Adrenal gland (tissue), 19 donors: ENCODE measurements at places on chromosomes 5 and 9. TPM values are rescaled to one million over a fixed set of nuclear protein-coding genes. Genes with fewer than 3 reads are reported as not detected.
A peak's percentile ranks its signal among the peaks of the same experiment; 100 is the strongest.

The DELE1 gene
- polyA plus RNA-seq = 73.2 TPM

The HTR4 gene
- polyA plus RNA-seq = 0.38 TPM

The GTF2H2C gene
- 13.3 TPM for polyA plus RNA-seq

The SPINK14 gene
- polyA plus RNA-seq = not detected

The FOXI1 gene
- not detected for polyA plus RNA-seq

The LCNL1 gene
- 0.26 TPM for polyA plus RNA-seq

The FBP2 gene
- 0.37 TPM for polyA plus RNA-seq

The FCN1 gene
- 7.0 TPM for polyA plus RNA-seq

The GLDC gene
- 0.27 TPM for polyA plus RNA-seq

The GFI1B gene
- not detected for polyA plus RNA-seq

The ABCA1 gene
- 58.4 TPM for polyA plus RNA-seq

DNA sequence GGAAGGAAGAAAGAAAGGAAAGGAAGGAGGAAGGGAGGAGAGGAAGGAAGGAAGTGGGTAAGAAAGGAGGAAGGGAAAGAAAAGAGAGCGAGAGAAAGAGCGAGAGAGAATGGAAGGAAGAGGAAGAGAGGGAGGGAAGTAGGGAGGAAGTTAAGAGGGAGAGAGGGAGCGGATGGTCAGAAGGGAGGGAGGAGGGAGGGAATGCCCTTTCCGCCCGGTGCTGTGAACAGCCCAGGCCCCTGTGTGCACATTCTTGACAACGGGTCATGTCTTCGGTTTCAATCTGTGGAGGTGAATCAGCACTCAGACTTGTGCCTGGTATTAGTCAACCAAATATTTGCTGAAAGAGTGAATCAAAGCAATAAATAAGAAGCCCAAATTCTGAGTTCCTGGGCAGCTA is 39.2 kb downstream of the PRUNE2 start:
- no peak for DNase-seq

DNA sequence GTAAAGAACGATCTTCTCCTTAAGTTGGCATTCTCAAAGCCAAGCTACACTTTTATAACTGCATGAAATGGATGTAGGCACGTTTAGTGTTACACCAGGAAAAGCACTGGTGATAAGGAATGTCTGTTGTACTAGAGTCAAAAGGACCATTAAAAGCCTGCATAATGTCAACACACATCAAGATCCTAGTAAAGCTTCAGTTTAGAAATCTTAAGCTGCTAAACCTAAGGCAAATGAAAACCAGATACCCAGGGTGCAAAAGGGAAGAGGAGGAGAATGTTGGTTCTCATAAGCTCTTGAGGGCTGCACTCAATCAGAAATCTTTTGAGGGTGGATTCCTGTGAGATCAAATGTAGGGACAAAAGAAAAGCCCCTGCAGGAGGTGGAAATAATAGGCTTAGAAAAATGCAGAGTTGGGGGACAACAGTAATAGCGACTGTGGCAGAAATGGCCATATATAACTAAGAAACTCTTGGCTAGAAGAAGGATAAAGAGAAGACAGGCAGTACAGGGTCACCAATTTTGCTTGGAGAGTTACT is 148.2 kb downstream of the FBXL17 start:
- DNase-seq = no peak

DNA sequence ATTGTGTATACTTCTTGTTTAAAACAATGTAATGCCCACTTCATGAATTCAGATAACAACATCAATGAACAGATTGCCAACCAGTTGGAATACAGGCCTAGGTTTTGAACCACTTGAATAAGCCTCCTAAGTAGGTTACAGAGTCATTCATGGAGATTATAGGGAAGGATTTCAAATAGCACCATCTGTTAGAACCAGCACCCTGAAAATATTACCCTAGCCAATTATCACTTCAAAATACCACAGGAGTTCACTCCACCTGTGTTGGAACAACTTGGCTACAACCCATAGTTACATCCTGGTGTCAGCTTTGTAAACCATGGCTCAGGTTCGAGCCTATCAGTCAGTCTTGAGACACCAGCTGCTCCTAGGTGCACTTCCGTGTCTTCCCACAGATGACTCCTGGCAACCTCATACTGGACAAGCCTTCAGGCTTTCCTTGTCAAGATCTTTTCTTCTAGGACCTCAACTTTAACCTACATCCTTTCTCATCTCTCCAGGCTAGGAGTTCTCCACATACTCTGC is 350.0 kb downstream of the DEPDC1B start:
- DNase-seq = no peak

- no peak for DNase-seq
These were observed 122.3 kb downstream of the PAX5 start for GRCh38 chr9:36911601-36912412.

DNA sequence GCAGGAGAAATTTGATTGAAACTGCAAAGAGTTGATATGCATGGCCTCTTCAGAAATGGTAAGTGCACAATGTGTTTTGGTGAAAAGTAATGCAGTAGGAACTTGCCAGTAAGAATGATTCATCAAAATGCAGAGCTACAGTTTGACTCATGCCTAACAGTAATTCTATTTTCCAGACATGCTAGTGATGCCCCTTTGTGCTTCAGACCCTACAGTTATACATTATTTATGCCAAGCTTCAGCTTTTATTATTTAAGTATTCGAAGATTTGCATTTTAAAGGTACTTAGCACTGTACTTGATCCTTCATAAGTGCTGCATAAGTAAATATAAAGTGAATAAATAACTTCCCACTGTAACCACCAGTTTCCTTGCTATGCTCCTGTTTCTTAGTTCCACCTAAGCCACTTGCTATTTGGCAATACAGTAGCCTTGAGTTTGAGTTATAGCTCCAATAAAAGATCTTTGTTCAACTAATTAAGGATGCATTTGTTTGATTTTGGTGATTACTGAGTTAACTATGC is 3.6 kb upstream of the SPATA31E1 start:
- DNase-seq = no peak

- no peak for DNase-seq
These were observed 247.6 kb upstream of the FBXL7 start for GRCh38 chr5:15252331-15252730.

DNA sequence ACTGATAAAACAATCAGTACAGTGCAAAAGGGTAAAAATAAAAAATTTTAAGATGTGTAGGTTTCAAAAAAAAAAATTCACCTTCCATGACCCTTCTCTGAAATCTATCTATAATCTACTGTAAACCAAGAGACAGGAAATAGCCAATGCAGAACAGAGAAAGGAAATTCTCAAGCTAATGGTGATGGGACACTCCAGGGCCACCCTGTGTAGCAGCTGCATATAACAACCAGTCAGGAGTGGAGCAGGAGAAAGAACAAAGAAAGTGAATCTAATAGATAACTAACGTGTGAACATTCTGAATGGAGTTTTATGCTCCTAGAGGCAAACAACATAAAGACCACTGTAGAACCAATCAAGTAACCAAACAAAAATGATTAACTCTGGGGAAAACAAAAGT is 16.6 kb downstream of the SPTLC1 start:
- no peak for DNase-seq

DNA sequence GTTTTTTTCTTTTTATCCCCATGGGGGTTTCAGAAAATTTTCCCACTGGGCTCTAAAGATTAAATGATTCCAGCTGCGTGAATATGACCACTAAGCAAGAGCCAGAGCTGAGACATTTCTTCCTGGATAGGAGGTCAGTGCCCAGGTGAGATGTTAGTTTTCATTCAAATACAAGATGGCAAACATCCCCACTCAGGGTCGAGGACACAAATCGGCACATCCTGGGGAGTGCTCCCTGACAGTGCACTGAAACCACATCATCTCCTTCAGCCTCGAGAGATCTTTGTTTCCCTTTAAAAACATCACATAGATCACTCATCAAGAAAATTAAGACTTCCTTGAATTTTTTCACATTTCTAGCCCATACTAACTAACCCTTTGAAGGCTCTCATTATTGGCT is 273.2 kb upstream of the PANK3 start:
- DNase-seq = no peak

DNA sequence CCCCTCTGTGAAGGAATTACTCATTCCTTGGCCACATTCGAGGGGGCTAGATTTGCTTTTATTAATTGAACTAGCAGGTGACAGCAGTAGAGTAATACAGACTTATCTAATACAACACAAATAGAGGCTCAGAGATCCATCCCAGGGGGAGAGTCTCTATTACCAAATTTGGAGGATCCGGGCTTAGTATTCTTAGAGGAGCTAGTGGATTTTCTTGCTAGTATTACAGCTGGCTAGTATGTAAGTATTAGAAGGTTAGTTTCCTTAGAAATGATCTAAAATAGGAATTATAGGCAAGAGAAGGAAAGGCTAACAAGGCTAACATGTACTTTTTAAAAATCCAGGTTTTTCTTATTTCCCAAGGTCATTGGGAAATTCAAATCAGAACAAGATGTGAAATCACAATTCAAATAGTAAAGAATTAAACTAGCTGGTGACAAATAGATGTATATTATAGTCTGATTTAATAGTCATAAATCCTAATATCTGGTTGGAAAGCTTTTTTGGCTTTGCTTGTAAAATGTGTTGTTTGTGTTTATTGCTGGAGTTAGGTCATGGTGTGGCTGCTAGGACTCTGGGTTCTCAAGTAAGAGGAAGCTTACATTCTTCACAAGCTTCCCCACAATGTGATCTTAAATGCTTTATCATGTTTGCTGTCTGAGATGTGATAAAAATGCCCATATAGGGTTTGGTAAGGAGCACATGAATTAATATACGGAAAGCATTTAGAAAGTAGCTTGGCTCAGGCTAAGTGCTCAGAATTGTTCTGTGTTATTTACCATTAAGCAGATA is 160.4 kb upstream of the MPDZ start:
- DNase-seq = no peak

DNA sequence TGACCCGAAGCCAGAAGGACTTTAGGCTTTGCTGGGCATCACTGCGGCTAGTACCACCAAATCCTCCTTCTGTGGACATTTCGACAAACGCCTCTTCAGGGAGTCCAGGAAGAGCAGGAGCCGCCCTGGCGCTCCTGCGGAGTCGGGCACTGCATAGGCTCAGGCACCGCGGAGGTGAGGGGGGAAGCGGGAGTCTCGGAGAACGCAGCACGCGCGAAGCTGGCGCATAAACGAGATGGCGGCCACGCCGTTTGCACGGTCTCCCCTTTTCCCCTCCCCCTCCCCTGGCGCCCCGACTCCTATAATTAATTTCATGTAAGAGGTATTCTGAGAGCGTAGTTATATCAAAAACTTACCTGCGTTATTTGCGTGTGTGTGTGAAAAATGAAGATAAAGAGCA is 137.8 kb upstream of the GAS1 start:
- no peak for DNase-seq

GRCh38 chr9:14103115-14103514 is 210.8 kb downstream of the NFIB start:
- DNase-seq = no peak

- DNase-seq = no peak
These were observed 210.7 kb upstream of the SLC24A2 start for GRCh38 chr9:19999491-20000057.

DNA sequence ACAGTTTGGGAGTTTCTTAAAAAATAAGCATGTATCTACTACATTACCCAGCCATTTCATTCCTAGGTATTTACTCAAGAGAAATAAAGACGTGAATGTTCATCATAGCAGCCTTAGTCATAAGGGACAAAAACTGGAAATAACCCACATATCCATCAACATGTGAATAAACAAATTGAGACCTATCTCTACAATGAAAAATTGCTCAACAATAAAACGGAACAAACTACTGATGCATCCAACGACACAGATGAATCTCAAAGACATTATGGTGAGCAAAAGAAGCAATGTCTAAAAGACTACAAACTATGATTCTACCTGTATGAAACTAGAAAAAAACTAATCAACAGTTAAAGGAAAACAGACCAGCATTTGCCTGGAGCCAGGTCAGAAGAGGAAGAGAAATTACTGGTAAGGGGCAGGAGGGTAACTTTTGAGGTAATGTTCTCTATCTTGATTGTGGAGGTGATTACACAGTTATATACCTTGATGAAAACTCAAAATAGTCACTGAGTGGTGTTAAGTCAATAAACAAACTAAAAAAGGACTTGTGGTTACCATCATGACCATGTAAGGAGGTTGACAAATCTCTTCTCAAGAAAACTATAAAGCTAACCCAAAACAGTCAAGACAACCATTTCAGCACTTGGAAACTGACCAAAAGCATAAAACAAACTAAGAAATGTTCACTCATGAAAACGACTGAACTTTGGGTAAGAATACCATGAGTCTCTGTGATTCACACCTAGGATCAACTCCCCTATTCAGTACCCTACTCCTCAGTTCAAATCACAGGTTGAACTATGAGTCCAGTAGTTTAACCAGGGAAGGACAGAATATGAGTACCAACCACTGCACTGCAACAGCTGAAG is 10.4 kb downstream of the UIMC1 start:
- no peak for DNase-seq

DNA sequence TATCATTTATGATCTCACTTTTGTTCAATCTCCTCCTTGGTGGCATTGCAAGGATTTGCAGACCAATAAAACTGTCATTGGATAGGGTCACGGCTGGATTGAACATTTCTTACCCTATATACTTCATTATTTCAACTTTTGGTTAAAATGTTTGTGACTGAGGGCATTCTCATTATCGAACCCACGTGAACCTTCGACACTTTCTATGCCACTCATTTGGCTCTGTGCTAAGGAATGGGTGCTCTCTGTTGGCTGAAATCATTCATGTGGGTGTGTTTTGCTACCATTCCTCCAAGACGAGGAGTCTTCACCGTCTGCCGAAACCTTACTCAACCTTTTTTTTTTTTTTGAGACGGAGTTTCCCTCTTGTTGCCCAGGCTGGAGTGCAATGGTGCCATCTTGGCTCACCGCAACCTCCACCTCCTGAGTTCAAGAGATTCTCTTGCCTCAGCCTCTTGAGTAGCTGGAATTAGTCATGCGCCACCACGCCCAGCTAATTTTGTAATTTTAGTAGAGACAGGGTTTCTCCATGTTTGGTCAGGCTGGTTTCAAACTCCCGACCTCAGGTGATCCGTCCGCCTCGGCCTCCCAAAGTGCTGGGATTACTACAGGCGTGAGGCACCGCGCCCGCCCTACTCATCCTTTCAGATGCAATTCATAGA is 62.5 kb downstream of the CSNK1A1 start:
- DNase-seq = peak; percentile 70

- DNase-seq = no peak
These were observed 32.6 kb downstream of the FNBP1 start for GRCh38 chr9:130010151-130010988.

- DNase-seq = no peak
These were observed 437.0 kb downstream of the PIK3R1 start for GRCh38 chr5:68652534-68652965.

- no peak for DNase-seq
These were observed 47.1 kb upstream of the CHSY3 start for GRCh38 chr5:129857116-129857515.

DNA sequence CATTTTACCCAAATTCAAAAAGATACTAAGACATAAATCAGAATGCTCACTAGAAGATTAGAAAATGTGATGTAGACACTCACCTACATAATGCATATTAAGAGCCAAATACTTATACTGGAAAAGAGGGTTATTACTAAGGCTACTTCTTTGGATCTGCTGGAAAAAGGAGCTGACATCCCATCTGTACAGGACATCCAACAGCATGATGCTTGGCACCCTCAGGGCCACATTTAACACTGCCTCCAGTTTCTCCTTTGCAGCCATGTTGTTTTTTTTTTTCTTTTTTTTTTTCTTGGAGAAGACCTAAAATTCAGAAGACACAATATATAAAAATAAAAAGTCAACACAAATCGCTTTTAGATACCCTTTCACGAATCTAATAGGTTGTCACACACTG is 6.0 kb downstream of the RNF145 start:
- no peak for DNase-seq
